ENCODE measurements at places on chromosomes 13 and 19. TPM values are rescaled to one million over a fixed set of nuclear protein-coding genes. Genes with fewer than 3 reads are reported as not detected.

MAST3 gene
- 3.5 TPM for polyA plus RNA-seq

DAND5 gene
- 0.28 TPM for polyA plus RNA-seq

FGF14 gene
- polyA plus RNA-seq: 1.1 TPM

TSSK6 gene
- 2.4 TPM for polyA plus RNA-seq

EDDM13 gene
- polyA plus RNA-seq: 1.4 TPM

TNNI3 gene
- 4.4 TPM for polyA plus RNA-seq

ZNF527 gene
- 7.2 TPM for polyA plus RNA-seq

CKM gene
- polyA plus RNA-seq: 0.73 TPM

ACP4 gene
- 0.52 TPM for polyA plus RNA-seq

MIA gene
- 0.96 TPM for polyA plus RNA-seq

PPP2R1A gene
- 548 TPM for polyA plus RNA-seq

SH2D3A gene
- 9.4 TPM for polyA plus RNA-seq

FCER2 gene
- 0.32 TPM for polyA plus RNA-seq

SIGLEC11 gene
- polyA plus RNA-seq: 5.9 TPM

BRSK1 gene
- polyA plus RNA-seq: 21.4 TPM

CEACAM4 gene
- 0.22 TPM for polyA plus RNA-seq

OR7D2 gene
- polyA plus RNA-seq: 0.16 TPM

MBD3L4 gene
- polyA plus RNA-seq: not detected

USF2 gene
- 174 TPM for polyA plus RNA-seq

PEPD gene
- 124 TPM for polyA plus RNA-seq

SKA3 gene
- 15.1 TPM for polyA plus RNA-seq

FBN3 gene
- polyA plus RNA-seq: 28.0 TPM

SIRT6 gene
- polyA plus RNA-seq: 14.8 TPM

KCNK6 gene
- 3.2 TPM for polyA plus RNA-seq

CCNA1 gene
- 1.0 TPM for polyA plus RNA-seq

GGN gene
- polyA plus RNA-seq: 1.5 TPM

ZNF724 gene
- 5.2 TPM for polyA plus RNA-seq

KLK12 gene
- not detected for polyA plus RNA-seq

KCNJ14 gene
- 0.66 TPM for polyA plus RNA-seq

EBI3 gene
- 0.18 TPM for polyA plus RNA-seq

GNG7 gene
- polyA plus RNA-seq: 7.7 TPM

SPRED3 gene
- 1.0 TPM for polyA plus RNA-seq

CEACAM3 gene
- polyA plus RNA-seq: not detected

GRIK5 gene
- polyA plus RNA-seq: 24.5 TPM

CFAP97D2 gene
- polyA plus RNA-seq: 9.4 TPM

FOXA3 gene
- 0.55 TPM for polyA plus RNA-seq

ILF3 gene
- polyA plus RNA-seq: 227 TPM

SLC46A3 gene
- polyA plus RNA-seq: 3.5 TPM
